IMR-90 (cell line): ENCODE measurements at places on chromosomes 7 and 10.
A peak's percentile ranks its signal among the peaks of the same experiment; 100 is the strongest.

- H3K27ac ChIP-seq: no peak overlapping the region
- no peak for DNase-seq
- no peaks in the 10 kb centered on the region for H3K36me3 ChIP-seq
- H3K4me3 ChIP-seq: no peak overlapping the region
- H3K4me1 ChIP-seq: no peaks in the 10 kb centered on the region
- no peaks in the 10 kb centered on the region for H3K27me3 ChIP-seq
Observed at GRCh38 chr7:90078921-90079320, 75.3 kb upstream of the STEAP1 start.

GRCh38 chr7:1531979-1532455 lies 1.5 kb downstream of the MAFK start:
- H3K4me3 ChIP-seq: peak overlapping the region; percentile 43
- H3K36me3 ChIP-seq: no peaks in the 10 kb centered on the region
- H3K27me3 ChIP-seq: no peaks in the 10 kb centered on the region
- no peak for DNase-seq
- H3K4me1 ChIP-seq: peaks cover 34% of the 10 kb centered on the region

GRCh38 chr7:129559564-129559963 lies 52.0 kb upstream of the NRF1 start:
- no peak overlapping the region for H3K4me3 ChIP-seq
- no peak overlapping the region for H3K27ac ChIP-seq
- H3K36me3 ChIP-seq: no peaks in the 10 kb centered on the region
- H3K4me1 ChIP-seq: peaks cover 2% of the 10 kb centered on the region; the same call in 1 of the 2 replicates

- H3K27ac ChIP-seq: no peak overlapping the region
- H3K27me3 ChIP-seq: peaks cover 5% of the 10 kb centered on the region
- H3K4me1 ChIP-seq: no peaks in the 10 kb centered on the region
- DNase-seq: no peak
- H3K4me3 ChIP-seq: no peak overlapping the region
Observed at GRCh38 chr7:128948312-128948973, 10.7 kb downstream of the IRF5 start.

- H3K27me3 ChIP-seq: no peaks in the 10 kb centered on the region
- no peak overlapping the region for H3K27ac ChIP-seq
- H3K36me3 ChIP-seq: no peaks in the 10 kb centered on the region
- no peak overlapping the region for H3K4me3 ChIP-seq
- DNase-seq: no peak
Observed at GRCh38 chr10:104096692-104097091, 11.0 kb upstream of the COL17A1 start.

GRCh38 chr7:119996634-119997033 lies 276.3 kb upstream of the KCND2 start:
- no peaks in the 10 kb centered on the region for H3K36me3 ChIP-seq
- H3K4me3 ChIP-seq: no peak overlapping the region
- H3K27me3 ChIP-seq: no peaks in the 10 kb centered on the region

DNA sequence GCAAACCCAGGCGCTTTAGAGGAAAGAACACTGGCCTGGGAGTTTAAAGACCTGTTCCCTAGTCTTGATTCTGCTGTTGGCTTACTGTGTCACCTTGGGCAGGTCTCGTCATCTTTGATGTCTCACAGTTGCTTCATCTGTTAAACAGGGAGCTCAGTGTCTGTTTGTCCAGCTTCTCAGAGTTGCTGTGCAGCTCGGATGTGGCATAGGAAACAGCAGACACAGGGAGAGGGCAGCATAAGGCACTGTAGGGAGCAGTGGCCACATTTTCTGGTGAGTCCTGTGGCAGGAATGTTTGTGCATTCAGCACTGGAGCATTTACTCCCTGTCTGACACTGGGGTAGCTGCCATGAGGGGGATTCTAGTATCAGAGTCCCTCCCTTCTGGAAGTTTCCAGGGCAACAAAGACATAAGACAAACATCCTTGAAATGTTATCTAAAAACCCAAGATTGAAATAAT lies 2.0 kb downstream of the REPIN1 start:
- H3K4me3 ChIP-seq: no peak overlapping the region
- peaks cover 18% of the 10 kb centered on the region for H3K4me1 ChIP-seq
- DNase-seq: peak; percentile 80
- peaks cover 38% of the 10 kb centered on the region for H3K36me3 ChIP-seq
- H3K27me3 ChIP-seq: no peaks in the 10 kb centered on the region

- H3K27ac ChIP-seq: no peak overlapping the region
- H3K4me3 ChIP-seq: no peak overlapping the region
- H3K36me3 ChIP-seq: no peaks in the 10 kb centered on the region
Observed at GRCh38 chr10:118809357-118810220, 54.8 kb upstream of the CACUL1 start.

GRCh38 chr10:103610083-103610472 lies 116.6 kb downstream of the NEURL1 start:
- peaks cover 16% of the 10 kb centered on the region for H3K4me1 ChIP-seq
- no peak for DNase-seq
- no peaks in the 10 kb centered on the region for H3K27me3 ChIP-seq
- H3K36me3 ChIP-seq: peaks cover 47% of the 10 kb centered on the region

- no peaks in the 10 kb centered on the region for H3K27me3 ChIP-seq
- no peak overlapping the region for H3K27ac ChIP-seq
- no peak overlapping the region for H3K4me3 ChIP-seq
- H3K36me3 ChIP-seq: peaks cover 10% of the 10 kb centered on the region
- no peak for DNase-seq
Observed at GRCh38 chr7:42934291-42934690, 2.1 kb downstream of the MRPL32 start.

- H3K4me1 ChIP-seq: no peaks in the 10 kb centered on the region
- DNase-seq: no peak
- no peak overlapping the region for H3K27ac ChIP-seq
Observed at GRCh38 chr10:104387130-104387888, 33.7 kb downstream of the CFAP58 start.

GRCh38 chr7:285731-286130 lies 4.2 kb upstream of the FOXL3 start:
- no peaks in the 10 kb centered on the region for H3K36me3 ChIP-seq
- DNase-seq: no peak
- H3K4me3 ChIP-seq: no peak overlapping the region
- no peak overlapping the region for H3K27ac ChIP-seq
- H3K27me3 ChIP-seq: peaks cover 59% of the 10 kb centered on the region

DNA sequence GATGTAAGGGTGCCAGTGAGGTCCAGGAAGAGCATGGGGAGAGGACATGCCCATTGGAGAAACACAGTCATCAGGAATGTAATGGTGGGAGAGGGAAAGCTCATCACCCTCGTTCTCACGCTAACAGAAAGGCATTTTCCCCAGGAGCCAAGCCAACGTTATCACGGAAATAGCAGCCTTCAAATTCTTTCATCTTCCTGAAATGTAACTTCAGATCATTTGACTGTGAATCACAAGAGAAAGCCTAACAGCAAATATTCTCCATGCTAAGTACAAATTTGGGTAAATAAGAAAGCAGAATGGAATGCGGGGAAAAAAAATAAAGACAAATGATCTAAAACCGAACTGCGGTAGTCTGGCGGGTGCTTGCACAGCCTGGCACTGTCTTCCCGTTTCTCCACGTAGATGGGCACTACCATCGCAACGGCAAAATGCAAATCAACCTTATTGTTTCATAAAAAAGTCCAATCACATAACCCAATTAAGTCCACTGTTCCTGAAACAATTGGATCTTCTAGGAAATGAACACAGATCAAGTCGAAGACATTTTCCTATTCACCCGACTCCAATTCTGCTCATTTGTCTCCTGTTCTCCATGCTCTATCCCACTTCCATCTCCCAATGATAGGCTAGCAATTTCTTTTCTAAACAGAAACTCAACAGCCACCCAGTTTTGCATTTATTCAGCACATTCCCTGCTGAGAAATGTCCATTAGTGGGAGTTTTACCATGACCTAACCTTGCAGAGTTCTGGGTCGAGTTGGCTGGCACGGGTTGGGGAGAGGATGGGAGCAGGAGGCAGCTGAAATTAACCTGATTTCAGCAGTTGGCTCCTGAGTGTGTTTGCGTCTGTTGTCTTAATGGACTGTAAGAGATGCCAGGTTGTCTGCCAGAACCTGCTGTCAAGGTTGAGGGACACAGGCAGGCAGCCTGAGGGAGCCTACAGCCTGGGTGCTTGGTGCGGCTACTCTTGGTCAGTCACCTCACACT lies 74.6 kb upstream of the FRMD4A start:
- no peaks in the 10 kb centered on the region for H3K36me3 ChIP-seq
- peak; percentile 99 for DNase-seq
- peaks cover 24% of the 10 kb centered on the region for H3K4me1 ChIP-seq
- no peak overlapping the region for H3K4me3 ChIP-seq

DNA sequence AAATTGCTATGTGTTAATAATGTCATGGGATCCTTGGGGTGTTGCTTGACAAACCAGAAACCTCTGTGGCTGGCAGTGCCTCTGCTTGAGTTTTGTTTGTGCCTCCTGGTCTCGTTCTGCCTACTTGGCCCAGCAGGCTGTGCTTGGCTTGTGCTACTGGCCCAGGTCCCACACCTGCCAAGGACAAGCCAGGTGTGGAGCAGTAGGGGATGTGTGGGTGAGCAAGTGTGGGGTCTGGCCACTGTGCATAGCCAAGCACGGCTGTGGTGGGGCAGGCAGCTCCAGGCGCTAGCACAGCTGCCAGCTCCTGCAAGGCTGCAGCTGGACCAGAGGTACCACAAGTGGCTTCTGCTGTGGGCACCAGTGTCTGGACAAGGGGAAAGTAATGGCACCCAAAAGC lies 149.6 kb upstream of the HGF start:
- H3K4me1 ChIP-seq: no peaks in the 10 kb centered on the region
- H3K36me3 ChIP-seq: no peaks in the 10 kb centered on the region
- no peaks in the 10 kb centered on the region for H3K27me3 ChIP-seq
- H3K27ac ChIP-seq: no peak overlapping the region
- no peak for DNase-seq

- H3K4me1 ChIP-seq: no peaks in the 10 kb centered on the region
- no peaks in the 10 kb centered on the region for H3K36me3 ChIP-seq
- H3K27me3 ChIP-seq: no peaks in the 10 kb centered on the region
- no peak overlapping the region for H3K27ac ChIP-seq
Observed at GRCh38 chr7:96314402-96315124, 7.3 kb downstream of the SLC25A13 start.

- no peak for DNase-seq
- no peaks in the 10 kb centered on the region for H3K27me3 ChIP-seq
- H3K36me3 ChIP-seq: no peaks in the 10 kb centered on the region
- no peak overlapping the region for H3K27ac ChIP-seq
- H3K4me1 ChIP-seq: peaks cover 14% of the 10 kb centered on the region
- H3K4me3 ChIP-seq: no peak overlapping the region
Observed at GRCh38 chr7:1552200-1552599, 3.8 kb downstream of the TMEM184A start.

GRCh38 chr7:88046839-88047573 lies 113.0 kb downstream of the ADAM22 start:
- H3K4me1 ChIP-seq: no peaks in the 10 kb centered on the region
- H3K4me3 ChIP-seq: no peak overlapping the region
- DNase-seq: no peak
- H3K36me3 ChIP-seq: no peaks in the 10 kb centered on the region

DNA sequence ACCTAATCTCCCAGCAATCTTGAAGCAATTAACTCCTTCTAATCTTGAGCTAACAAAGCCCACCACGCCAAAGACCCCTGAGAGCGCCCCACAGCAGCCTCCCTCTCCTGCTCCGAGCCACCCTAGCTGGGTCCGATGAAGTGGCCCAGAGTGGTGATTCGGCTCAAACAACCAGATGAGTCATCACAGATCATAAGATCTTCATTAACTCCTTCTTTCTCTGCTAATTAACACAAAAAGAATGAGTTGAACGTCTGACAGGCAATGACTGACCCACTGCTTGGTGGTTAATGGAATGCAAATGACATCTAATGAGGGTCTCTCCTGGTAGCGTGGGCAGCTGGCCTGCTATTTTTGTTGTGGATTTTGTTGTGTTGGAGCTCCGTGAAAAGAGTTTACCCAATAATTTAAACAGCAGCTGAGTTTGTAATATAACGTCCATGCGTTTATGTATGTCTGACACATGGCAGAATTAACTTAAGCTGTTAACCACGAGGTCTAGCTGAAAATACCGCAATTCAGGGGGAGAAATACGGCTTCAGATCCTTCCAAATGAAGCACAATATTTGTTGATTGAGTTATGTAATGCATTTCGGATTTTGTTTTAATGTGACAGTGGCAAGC lies 161.4 kb downstream of the RAB11FIP2 start:
- H3K4me1 ChIP-seq: no peaks in the 10 kb centered on the region
- H3K27ac ChIP-seq: no peak overlapping the region
- no peak for DNase-seq
- H3K27me3 ChIP-seq: no peaks in the 10 kb centered on the region
- no peak overlapping the region for H3K4me3 ChIP-seq

- no peak overlapping the region for H3K4me3 ChIP-seq
- no peak overlapping the region for H3K27ac ChIP-seq
- no peak for DNase-seq
- peaks cover 2% of the 10 kb centered on the region; the same call in 1 of the 2 replicates for H3K4me1 ChIP-seq
Observed at GRCh38 chr7:38309555-38309954, 36.1 kb upstream of the TARP start.

DNA sequence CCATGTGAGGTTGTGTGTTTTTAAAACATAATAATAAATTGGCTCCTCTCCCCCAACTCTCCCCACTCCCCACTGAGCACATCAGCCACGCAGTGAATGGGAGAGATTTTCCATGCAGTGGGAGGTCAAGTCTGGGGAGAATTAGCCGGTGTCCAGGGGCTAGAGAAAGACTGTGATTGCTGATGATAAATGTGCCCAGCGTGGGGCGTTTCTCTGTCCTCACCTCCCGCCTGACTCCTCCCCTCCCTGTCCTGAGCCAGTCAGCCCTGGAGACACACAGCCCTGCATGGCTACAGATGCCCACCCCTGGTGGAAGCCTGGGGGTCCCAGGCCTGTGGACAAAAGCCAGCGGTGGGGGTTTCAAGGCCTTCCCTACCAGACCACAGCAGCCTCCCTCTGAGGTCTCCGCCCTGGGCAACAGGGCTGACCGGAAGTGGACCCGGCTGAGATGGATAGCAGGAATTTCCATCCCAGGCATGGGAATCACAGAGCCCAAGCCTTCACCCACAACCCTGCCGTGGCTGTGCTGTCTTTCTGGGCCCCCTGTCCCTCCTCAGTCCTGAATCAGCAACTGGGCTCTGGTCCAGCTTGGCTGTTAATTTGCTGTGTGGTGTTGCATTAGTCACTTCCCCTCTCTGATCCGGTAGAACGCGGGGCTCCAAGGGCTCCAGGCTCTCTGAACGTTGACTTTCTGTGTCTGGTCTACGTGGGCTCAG lies 46.8 kb upstream of the SLC29A3 start:
- H3K4me1 ChIP-seq: peaks cover 20% of the 10 kb centered on the region
- no peak overlapping the region for H3K27ac ChIP-seq

- H3K4me3 ChIP-seq: no peak overlapping the region
- H3K36me3 ChIP-seq: no peaks in the 10 kb centered on the region
- DNase-seq: no peak
Observed at GRCh38 chr10:52807803-52808202, 35.2 kb upstream of the MBL2 start.

- no peak for DNase-seq
- H3K27me3 ChIP-seq: peaks cover 2% of the 10 kb centered on the region; the same call in 1 of the 2 replicates
- H3K36me3 ChIP-seq: no peaks in the 10 kb centered on the region
- no peak overlapping the region for H3K27ac ChIP-seq
Observed at GRCh38 chr10:116879817-116880216, 30.5 kb downstream of the ENO4 start.

GRCh38 chr10:26911811-26912461 lies 51.2 kb upstream of the ABI1 start:
- H3K4me1 ChIP-seq: no peaks in the 10 kb centered on the region; the same call in 1 of the 2 replicates
- no peak for DNase-seq
- no peak overlapping the region for H3K27ac ChIP-seq
- no peak overlapping the region for H3K4me3 ChIP-seq

GRCh38 chr10:64952042-64952441 lies 1430.8 kb downstream of the REEP3 start:
- H3K27me3 ChIP-seq: no peaks in the 10 kb centered on the region
- no peaks in the 10 kb centered on the region for H3K36me3 ChIP-seq
- H3K4me3 ChIP-seq: no peak overlapping the region
- DNase-seq: no peak
- H3K4me1 ChIP-seq: no peaks in the 10 kb centered on the region

- H3K36me3 ChIP-seq: peaks cover 71% of the 10 kb centered on the region
- peak; percentile 22 for DNase-seq
- no peaks in the 10 kb centered on the region for H3K4me1 ChIP-seq
Observed at GRCh38 chr10:77820349-77820748, 106.2 kb downstream of the DLG5 start.
